ENCODE measurements at places on chromosomes 7 and 10. TPM values are rescaled to one million over a fixed set of nuclear protein-coding genes. Genes with fewer than 3 reads are reported as not detected.

The NPSR1 gene
- total RNA-seq = not detected

The STN1 gene
- total RNA-seq = 36.3 TPM

The ANKRD30A gene
- total RNA-seq = not detected

- no peak for DNase-seq
These were observed 59.6 kb upstream of the PITRM1 start for GRCh38 chr10:3231951-3232730.

DNA sequence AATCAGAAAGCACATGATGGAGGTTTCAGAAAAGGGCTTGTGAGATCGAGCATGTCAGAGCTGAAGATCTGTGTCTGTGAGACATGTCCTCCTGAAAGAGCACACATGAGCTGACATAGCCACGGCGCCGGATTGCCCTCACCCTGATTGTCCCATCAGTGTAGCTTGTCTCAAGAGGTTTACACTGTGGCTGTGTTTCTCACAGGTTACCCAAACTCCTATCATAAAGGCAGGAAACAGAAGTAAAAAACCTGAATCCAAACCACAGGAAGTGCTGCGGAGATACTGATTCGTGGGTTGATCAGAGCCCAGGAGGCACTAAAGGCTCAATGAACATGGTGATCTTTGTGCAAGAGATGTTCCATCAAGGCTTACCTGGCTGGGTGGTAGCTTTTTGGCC is 3.9 kb upstream of the ATP6V0E2 start:
- no peak for DNase-seq

DNA sequence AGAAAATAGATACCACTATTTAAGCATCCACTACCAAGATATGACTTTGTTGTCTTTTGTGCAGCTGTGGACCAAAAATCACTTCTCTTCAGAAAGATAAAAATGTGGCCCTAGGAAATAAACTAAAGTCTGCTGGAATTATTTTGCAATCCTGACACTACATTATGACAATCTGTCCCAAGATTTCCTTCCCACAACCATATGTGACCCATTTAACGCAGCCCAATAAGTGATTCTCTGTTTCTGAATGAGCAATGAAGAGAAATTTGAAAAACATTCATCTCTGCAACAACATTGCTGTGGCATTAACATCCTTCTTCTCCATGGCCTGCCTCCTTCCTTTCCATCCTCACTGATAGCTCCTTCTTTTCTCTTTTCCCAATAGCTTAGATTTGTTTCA is 212.0 kb downstream of the TSPAN12 start:
- DNase-seq = no peak

Measured in upper lobe of left lung (tissue), 6 donors.